ENCODE measurements at places on chromosomes 12 and 14.

- DNase-seq = no peak
These were observed 137.1 kb downstream of the MON2 start for GRCh38 chr12:62603811-62604098.

DNA sequence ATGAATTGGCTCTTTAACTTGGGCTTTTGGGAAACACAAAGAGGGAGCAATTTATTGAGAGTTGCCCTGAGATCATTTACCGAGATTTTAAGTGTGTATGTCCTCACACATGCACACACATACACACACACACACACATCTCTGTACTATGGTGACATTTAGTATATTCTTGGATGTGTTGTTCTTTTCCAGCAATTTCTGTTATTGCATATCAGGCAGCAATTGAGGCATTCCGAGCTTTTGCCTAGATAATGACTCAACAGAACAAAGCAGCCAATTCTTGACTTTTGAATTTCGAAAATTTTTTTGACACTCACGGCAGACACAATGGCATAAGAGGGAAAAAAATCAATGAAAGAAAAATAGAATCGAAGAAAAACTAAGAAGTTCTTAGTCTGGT lies 248.5 kb downstream of the DUSP6 start:
- DNase-seq = no peak

DNA sequence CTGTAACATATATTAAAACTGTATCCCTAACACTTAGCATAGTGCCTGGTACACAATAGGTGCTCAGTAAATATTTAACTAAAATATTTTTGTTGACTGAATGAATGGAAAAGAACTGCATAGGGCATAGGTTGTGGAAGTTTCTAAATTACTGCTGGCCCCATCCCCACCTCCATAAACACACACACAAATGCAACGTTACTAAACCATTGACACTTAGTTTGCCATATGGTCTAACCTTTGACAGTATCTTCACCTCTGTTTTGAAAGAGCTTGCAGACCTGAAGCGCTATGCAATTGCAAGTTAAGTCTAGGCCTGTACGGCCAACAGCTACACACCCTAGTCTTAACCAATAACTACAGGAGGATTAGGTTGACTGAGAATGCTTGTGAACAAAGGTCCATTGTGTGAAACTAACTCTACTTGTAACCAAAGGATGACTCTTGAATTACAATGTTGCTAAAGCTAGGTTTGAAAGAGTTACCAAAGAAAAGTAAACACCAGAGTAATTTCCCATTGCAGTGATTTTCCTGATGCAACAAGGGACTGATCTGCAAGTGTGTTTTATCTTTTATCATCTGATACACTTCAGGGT lies 924 bp upstream of the MANSC1 start:
- no peak for DNase-seq

- peak; percentile 91 for DNase-seq
These were observed 125.0 kb upstream of the FUT8 start for GRCh38 chr14:65287264-65288131.

- no peak for DNase-seq
These were observed 70.7 kb upstream of the TRHDE start for GRCh38 chr12:72201457-72201856.

- DNase-seq = no peak
These were observed 57.4 kb downstream of the FUT8 start for GRCh38 chr14:65469903-65470302.

DNA sequence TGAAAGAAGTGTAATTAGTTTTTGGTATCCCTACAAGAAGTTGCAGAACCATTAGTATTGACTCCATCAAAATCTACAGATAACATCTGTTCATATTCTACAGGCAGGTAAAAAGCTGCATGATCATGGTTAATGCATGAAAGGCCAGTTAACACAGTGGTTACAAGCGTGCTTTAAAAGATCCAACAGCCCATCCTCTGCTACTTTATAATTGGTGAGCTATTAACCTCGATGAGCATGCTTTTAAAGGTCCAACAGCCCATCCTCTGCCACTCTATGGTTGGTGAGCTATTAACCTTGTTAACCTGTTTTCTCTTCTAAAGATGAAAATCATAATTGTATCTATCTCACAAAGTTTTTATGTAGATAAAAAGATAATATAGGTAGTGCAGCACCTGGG lies 289.3 kb downstream of the DUSP6 start:
- no peak for DNase-seq

DNA sequence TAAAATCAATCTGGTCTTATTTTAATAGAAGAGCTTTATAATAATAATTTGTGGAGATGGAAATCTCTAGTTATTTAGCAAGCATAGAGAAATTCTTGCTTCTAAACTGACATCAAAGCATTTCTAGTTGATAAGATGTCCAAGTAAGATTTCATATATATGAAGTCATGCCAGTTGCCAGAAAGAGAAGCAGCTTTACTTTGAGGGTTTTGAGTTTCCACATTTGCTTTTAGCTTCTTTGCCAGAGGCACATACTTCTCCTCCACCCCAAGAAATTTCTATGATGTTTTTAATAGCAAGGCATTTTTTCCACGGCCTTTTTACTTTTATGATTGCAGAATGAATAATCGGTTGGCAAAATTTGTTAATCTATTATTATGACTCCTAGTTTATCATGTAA lies 24.2 kb upstream of the YAF2 start:
- no peak for DNase-seq

DNA sequence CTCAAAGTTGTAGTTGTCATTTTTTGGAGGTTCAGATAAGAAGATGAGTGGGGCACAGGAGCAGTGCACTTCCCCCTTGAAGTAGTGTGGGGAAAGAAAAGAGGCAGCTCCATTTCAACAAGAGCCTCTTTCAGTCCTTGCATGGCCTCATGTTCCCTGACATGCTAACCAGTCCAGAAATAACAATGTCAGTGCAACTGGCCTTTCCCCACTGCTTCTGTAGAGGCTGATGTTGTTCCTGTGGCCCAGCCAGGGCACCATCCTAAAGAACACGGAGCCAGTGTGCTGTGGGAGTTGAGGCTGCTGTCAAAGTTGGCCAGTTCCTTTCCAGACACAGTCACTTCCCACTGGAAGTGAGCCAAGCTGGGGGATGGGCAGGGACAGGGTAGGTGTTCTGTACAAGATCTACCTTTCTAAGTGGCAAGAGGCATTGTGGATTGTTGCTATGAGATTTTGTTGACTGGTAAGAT lies 77.7 kb upstream of the SLC38A2 start:
- DNase-seq = no peak

GRCh38 chr12:108649669-108650068 lies 16.0 kb upstream of the SELPLG start:
- no peak for DNase-seq

GRCh38 chr14:38873941-38874612 lies 229.0 kb downstream of the SEC23A start:
- DNase-seq = no peak

DNA sequence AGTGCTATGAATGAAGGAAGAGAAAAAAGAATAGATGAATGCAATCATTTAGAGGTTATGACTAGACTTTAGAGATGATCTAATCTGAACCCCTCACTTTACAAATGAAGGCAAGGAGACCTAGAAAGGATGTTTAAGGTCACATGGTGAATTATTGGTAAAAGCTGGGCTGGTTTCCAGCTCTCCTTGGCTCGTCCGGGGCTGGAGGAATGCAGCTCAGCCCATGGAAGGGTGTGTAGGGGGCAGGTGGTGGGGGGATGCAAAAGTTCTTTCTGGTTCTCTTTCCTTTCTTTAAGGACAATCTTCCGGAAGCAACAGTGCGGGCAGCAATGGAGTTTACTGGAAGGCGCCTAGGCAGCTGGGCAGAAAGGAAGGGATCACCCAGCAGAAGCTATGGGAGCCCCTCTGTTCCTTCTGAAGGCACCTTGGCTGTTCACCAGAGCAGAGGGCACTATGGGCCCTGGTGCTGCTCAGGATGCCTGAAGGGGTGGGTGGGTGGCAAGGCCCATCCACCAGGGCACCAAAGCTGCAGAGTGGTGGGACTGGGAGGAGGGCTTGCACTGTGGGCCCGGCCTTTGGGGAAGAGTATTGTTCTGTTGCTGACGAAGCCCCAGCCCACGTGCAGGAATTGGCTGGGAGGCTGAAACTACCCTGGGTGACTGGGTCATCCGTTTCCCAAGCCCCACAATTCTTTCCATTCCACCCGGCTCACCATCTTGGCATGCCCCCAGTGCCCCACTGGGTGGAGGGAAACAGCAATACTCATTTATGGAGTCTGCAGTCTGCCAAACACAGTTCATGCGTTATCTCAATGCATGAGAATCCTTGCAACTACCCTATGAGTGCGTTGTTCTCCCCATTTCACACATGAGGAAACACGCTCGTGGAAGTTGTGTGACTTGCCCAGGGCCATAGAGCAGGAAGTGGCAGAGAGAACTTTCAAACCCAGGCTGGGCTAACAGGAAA lies 78.2 kb downstream of the IRF2BPL start:
- no peak for DNase-seq

DNA sequence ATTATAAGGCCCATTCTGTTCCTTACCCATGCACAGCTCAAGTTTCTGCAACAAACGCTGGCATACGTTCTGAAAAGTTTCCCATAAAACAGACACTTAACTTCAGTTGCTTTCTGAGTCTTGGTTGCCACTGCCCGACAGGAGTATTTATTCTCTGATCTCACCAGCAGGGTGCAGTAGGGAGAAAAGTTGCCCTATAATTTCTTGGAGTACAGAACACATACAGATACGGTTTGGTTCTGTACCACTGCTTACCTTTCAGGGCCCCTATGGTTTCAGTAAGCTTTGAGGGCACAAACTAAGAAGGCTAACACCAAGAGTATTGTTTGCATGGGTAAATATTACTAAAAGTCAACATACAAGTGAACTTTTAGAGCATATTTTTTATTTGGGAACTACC lies 77.9 kb downstream of the SPATA7 start:
- DNase-seq = peak; percentile 21

GRCh38 chr14:85125291-85125670 lies 404.7 kb upstream of the FLRT2 start:
- DNase-seq = no peak

GRCh38 chr12:196436-196835 lies 17.5 kb downstream of the SLC6A12 start:
- no peak for DNase-seq

DNA sequence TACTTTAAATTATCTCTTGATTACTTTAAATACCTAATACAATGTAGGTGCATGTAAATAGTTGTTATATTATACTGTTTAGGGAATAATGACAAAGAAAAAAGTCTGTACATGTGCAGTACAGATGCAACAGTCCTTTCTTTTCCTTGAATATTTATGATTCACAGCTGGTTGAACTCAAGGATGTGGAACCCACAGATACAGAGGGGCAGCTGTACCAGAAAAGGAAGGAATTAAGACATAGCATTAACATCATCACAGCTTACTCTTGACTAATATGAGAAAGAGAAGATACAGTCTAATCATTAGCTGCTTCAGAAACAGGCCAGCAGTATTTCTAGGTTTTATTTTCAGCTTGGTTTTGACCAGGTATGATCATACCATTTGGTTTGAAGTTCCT lies 34.7 kb upstream of the AP4S1 start:
- DNase-seq = no peak

DNA sequence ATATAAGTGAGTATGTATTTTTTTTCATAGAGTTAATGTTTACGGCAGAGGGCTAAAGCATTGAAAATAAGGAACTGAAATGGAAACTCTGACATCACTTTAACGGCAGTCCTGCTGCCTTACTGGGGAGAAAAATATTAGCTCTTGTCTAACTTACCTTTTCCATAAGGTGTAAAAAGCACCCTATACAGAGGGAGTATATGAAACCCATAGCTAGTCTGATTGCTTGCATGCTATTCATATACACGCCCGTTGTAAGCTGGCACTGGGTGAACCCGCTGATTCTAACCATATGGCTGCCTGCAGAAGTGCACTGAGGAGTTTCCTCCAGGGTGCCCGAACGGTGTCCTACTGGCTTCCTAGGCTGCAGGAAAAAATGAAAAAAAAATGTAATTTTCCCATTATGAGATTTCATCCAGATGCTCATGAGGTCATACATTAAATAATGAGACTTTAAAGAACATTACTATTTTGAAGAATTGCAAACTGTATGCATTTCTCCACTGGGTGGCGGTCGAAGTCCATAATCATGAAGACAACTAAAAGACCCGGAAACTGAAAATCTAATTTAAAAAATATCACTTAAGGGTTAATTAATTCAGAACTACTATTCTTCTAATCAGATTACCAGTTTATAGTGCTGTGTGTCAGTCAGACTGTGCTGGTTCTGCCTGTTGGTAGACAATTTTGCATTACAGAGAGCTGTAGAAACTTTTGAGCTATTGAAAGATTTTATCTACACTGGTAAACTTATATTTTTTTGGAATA lies 144.7 kb downstream of the ALX1 start:
- peak; percentile 22 for DNase-seq

GRCh38 chr12:44246482-44247105 lies 410.7 kb downstream of the TMEM117 start:
- no peak for DNase-seq

- no peak for DNase-seq
These were observed 425.9 kb upstream of the DCN start for GRCh38 chr12:91608542-91608941.

DNA sequence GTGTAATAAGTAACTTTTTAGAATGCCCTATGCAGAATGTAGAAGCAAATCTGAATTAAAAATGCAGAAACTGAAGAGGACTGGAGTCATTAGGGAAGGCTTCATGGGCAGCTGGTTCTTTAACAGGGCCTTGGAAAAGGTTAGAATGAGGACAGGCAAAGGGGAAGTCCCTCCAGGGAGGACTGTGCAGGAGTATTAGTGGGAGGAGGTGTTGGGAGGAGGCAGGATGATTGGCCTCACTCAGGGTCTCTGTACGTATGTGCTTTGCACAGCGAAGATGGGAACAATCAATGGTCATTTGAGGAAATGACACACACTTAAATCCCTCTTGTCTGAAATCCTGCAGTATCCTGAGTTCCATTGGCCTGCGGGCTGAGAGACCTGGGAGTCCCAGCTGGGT lies 119.7 kb downstream of the PTCSC3 start:
- no peak for DNase-seq

DNA sequence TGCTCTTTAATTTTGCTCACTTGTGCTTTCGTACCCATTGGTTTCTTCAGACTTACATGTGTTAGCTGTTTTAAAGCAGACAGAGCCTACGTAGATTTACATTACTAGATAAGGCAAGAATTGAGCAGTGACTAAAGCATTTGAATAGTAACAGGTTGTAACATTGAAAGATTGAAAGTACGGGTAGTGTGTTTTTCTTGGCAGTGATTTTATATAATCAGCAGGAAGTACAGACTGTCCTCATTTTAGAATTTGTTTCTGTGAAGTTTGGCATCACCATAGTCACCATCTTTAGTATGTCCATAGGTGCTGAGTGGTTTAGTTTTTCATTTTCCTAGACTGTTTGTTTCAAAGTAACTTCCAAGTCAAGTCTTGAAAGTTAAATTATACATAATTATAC lies 14.0 kb downstream of the RTRAF start:
- DNase-seq = no peak

- no peak for DNase-seq
These were observed 204.0 kb upstream of the PRKD1 start for GRCh38 chr14:30131581-30132097.

- no peak for DNase-seq
These were observed 98.3 kb upstream of the EVL start for GRCh38 chr14:99966912-99967311.

GRCh38 chr12:93638954-93639353 lies 38.2 kb upstream of the CRADD start:
- DNase-seq = no peak

GRCh38 chr12:100687686-100688085 lies 106.9 kb upstream of the ANO4 start:
- no peak for DNase-seq

- no peak for DNase-seq
These were observed 4.6 kb upstream of the CYP46A1 start for GRCh38 chr14:99679543-99679942.

- no peak for DNase-seq
These were observed 407.0 kb upstream of the SEL1L start for GRCh38 chr14:81940651-81941050.

All from Jurkat, Clone E6-1 (cell line).